ENCODE measurements at places on chromosomes 4 and X. TPM values are rescaled to one million over a fixed set of nuclear protein-coding genes. Genes with fewer than 3 reads are reported as not detected.

The CFAP99 gene
- 0.15 TPM for polyA plus RNA-seq

The SLC25A53 gene
- 6.6 TPM for polyA plus RNA-seq

The GC gene
- not detected for polyA plus RNA-seq

The MAGEB2 gene
- polyA plus RNA-seq = not detected

The F8 gene
- polyA plus RNA-seq = 5.1 TPM

The SERPINA7 gene
- polyA plus RNA-seq = not detected

The MSN gene
- 105 TPM for polyA plus RNA-seq

The FAM184B gene
- 7.7 TPM for polyA plus RNA-seq

The SYTL5 gene
- polyA plus RNA-seq = 0.11 TPM

The RAI2 gene
- 8.0 TPM for polyA plus RNA-seq

The FGF5 gene
- polyA plus RNA-seq = 0.61 TPM

The SATL1 gene
- 0.61 TPM for polyA plus RNA-seq

The PLK4 gene
- polyA plus RNA-seq = 8.9 TPM

The PCYT1B gene
- polyA plus RNA-seq = 2.0 TPM

The PABPC4L gene
- polyA plus RNA-seq = 7.2 TPM

The MAGEA2B gene
- polyA plus RNA-seq = not detected

The GYG2 gene
- 2.9 TPM for polyA plus RNA-seq

The CXCL5 gene
- polyA plus RNA-seq = not detected

The EREG gene
- polyA plus RNA-seq = not detected

The ARR3 gene
- polyA plus RNA-seq = 0.43 TPM

The CXorf49 gene
- polyA plus RNA-seq = not detected

The WDR44 gene
- polyA plus RNA-seq = 54.4 TPM

The HELQ gene
- 19.9 TPM for polyA plus RNA-seq

The SPIN2A gene
- 3.5 TPM for polyA plus RNA-seq

The CCSER1 gene
- polyA plus RNA-seq = 0.22 TPM

The CYP4V2 gene
- polyA plus RNA-seq = 3.3 TPM

The ARX gene
- 5.7 TPM for polyA plus RNA-seq

The ADH6 gene
- 0.80 TPM for polyA plus RNA-seq

The GPR101 gene
- not detected for polyA plus RNA-seq

The MAP7D2 gene
- 0.63 TPM for polyA plus RNA-seq

The CITED1 gene
- polyA plus RNA-seq = 14.7 TPM

The CDS1 gene
- 0.28 TPM for polyA plus RNA-seq

The FRMD7 gene
- 0.18 TPM for polyA plus RNA-seq

The DGKK gene
- polyA plus RNA-seq = not detected

The TLR7 gene
- 0.67 TPM for polyA plus RNA-seq

The PHOX2B gene
- not detected for polyA plus RNA-seq

The SRPK3 gene
- 299 TPM for polyA plus RNA-seq

The WAS gene
- 2.7 TPM for polyA plus RNA-seq

The COX7B2 gene
- not detected for polyA plus RNA-seq

The LUZP4 gene
- polyA plus RNA-seq = not detected

The ANKRD37 gene
- 27.1 TPM for polyA plus RNA-seq

The GAGE12H gene
- polyA plus RNA-seq = not detected

The USP51 gene
- polyA plus RNA-seq = 3.5 TPM

The DUSP9 gene
- 0.15 TPM for polyA plus RNA-seq

The ZAR1 gene
- not detected for polyA plus RNA-seq

The NKX3-2 gene
- 0.14 TPM for polyA plus RNA-seq

The SFRP2 gene
- 35.7 TPM for polyA plus RNA-seq

The SLC16A2 gene
- polyA plus RNA-seq = 47.2 TPM

The FAM47A gene
- polyA plus RNA-seq = not detected

The PABPC5 gene
- 5.4 TPM for polyA plus RNA-seq

The CLCN4 gene
- 13.6 TPM for polyA plus RNA-seq

The TMPRSS11D gene
- polyA plus RNA-seq = 0.19 TPM

The RBM47 gene
- 0.90 TPM for polyA plus RNA-seq

The FRMPD3 gene
- polyA plus RNA-seq = 0.20 TPM

The NMU gene
- polyA plus RNA-seq = 1.7 TPM

The KCND1 gene
- 1.2 TPM for polyA plus RNA-seq

The GPRIN3 gene
- 3.0 TPM for polyA plus RNA-seq

Measured in forelimb muscle (tissue), 1 donor.